ENCODE measurements at places on chromosomes 13 and 19. TPM values are rescaled to one million over a fixed set of nuclear protein-coding genes. Genes with fewer than 3 reads are reported as not detected.

Gene LSM4
- total RNA-seq = 90.2 TPM

DNA sequence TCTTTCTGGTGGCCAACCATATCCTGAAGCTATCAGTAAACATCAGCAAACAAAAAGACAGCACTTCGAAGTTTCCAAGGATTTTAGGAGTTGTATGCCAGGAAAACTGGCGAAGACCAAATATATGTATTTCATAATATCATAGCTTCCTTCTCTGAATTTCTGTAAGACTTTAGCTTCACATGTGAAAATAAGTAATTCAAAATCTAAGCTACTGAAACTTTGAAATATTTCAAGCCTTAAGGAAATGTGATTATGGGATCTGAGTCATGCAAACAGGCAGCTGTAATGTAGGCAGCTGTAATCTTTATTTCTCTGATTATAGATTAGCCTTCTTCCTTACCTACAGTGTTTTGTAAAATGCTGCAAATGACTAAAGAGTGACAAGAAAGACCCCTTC is 70.7 kb upstream of the ANKRD10 start:
- H3K4me3 ChIP-seq = no peak overlapping the region
- no peak overlapping the region for H3K27ac ChIP-seq
- no peaks in the 10 kb centered on the region for H3K36me3 ChIP-seq
- DNase-seq = no peak
- no peaks in the 10 kb centered on the region for H3K27me3 ChIP-seq
- H3K4me1 ChIP-seq = no peaks in the 10 kb centered on the region

Gene FXYD3
- total RNA-seq = 0.68 TPM

GRCh38 chr19:3695986-3696659 is 4.1 kb downstream of the PIP5K1C start:
- H3K27me3 ChIP-seq = no peaks in the 10 kb centered on the region
- peak overlapping the region; percentile 17 for H3K27ac ChIP-seq
- DNase-seq = no peak
- no peak overlapping the region for H3K4me3 ChIP-seq
- peaks cover 22% of the 10 kb centered on the region for H3K4me1 ChIP-seq

- H3K4me3 ChIP-seq = no peak overlapping the region
- no peak for DNase-seq
- H3K27me3 ChIP-seq = no peaks in the 10 kb centered on the region
- H3K4me1 ChIP-seq = no peaks in the 10 kb centered on the region
- no peaks in the 10 kb centered on the region for H3K36me3 ChIP-seq
Observed at GRCh38 chr19:34082289-34083077, 89.8 kb upstream of the LSM14A start.

DNA sequence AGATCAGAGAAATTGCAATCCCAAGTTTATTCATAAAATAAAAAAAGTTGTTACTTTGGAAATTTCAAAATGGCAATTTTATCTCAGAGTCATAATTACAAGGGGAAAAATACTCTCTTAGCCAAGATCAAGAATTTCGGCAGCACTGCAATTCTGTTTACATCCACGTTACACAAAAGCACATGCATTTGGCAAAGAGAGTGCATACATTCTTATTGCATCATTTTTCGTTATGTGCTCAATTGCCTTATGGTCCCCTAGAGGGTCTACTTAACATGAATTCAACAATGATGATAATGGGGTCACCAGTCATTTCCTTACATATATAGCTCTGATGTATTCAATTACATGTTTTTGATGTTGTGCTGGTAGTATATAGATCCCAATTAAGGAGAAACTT is 498.0 kb downstream of the DIAPH3 start:
- no peaks in the 10 kb centered on the region for H3K27me3 ChIP-seq
- H3K4me1 ChIP-seq = no peaks in the 10 kb centered on the region
- H3K4me3 ChIP-seq = no peak overlapping the region
- no peak overlapping the region for H3K27ac ChIP-seq

DNA sequence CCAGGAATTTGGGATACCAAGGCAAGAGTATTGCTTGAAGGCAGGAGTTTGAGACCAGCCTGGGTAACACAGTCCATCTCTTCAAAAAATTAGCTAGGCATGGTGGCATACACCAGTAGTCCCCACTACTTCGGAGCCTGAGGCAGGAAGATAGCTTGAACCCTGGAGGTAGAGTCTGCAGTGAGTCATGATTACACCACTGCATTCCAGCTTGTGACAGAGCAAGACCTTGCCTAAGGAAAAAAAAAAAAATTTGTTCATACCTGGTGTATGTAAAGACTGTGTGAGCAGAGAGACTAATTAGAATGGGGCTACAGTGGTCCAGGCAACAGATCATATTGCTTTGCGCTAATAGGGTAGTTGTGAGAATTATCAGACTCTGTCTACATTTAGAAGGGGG is 778.3 kb upstream of the PCDH20 start:
- no peaks in the 10 kb centered on the region for H3K27me3 ChIP-seq
- no peaks in the 10 kb centered on the region for H3K36me3 ChIP-seq
- H3K27ac ChIP-seq = no peak overlapping the region
- H3K4me1 ChIP-seq = no peaks in the 10 kb centered on the region

DNA sequence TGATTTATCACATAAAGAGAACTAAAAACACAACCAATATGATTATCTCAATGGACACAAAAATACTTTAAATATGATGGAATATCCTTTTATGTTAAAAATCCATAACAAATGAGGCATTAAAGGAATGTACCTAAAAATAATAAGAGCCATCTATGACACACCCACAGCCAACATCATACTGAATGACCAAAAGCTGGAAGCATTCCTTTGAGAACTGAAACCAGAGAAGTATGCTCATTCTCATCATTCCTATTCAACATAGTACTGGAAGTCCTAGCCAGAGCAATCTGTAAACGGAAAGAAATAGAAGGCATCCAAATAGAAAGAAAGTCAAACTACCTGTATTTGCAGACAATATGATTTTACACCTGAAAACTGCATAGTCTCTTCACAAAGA is 671.0 kb downstream of the SLITRK1 start:
- H3K27ac ChIP-seq = no peak overlapping the region
- peaks cover 13% of the 10 kb centered on the region for H3K4me1 ChIP-seq
- no peaks in the 10 kb centered on the region for H3K36me3 ChIP-seq
- no peaks in the 10 kb centered on the region for H3K27me3 ChIP-seq

Gene CATSPERD
- 0.41 TPM for total RNA-seq

DNA sequence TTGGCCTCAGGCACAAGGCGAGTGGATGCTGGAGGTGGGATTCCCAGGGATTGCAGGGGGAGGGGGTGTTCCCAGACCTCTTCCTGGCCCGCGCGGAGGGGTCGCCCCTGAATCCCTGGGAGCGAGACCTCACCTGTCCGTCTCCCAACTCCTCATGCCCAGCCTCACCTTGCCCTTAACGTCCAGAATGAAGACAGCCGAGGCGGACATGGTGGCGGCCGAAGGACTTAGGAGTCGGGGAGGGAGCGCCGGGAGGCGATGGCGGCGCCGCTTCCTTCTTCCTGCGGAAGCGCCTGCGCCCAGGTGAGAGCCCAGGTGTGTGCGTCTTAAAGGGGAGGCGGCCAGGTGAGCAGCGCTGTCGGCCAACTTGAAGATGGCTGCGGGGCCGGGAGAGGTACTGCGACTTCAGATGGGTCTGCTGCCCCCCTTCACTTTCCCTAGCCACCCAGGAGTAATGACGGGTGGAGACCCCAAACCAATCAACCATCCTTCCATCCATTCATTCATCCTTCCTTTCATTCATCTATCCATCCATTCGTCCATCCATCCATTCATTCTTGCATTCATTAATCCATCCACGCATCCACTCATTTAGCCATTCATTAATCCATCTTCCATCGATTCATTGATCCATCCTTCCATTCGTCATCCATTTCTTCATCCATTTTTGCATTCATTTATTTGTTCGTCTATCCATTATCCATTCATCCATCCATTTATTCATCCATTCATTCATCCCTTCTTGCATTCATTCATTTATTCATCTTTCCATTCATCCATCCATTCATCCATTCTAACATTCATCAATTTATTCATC is at the start of gene AP1M2:
Gene AP1M2 (minus strand): TSS at position 291 of the 817 bp plus-strand sequence. CDS start 81 bp downstream, at position 210.
- H3K4me3 ChIP-seq = no peak within 1 kb of the TSS
- no peaks in the 10 kb centered on the region for H3K27me3 ChIP-seq
- no peak for DNase-seq
- no peaks in the 10 kb centered on the region for H3K4me1 ChIP-seq

GRCh38 chr19:51921949-51922348 is 5.3 kb upstream of the ZNF613 start:
- H3K4me1 ChIP-seq = no peaks in the 10 kb centered on the region
- H3K27me3 ChIP-seq = no peaks in the 10 kb centered on the region
- H3K27ac ChIP-seq = no peak overlapping the region
- no peak overlapping the region for H3K4me3 ChIP-seq
- DNase-seq = no peak
